ENCODE measurements at places on chromosomes 13 and 19. TPM values are rescaled to one million over a fixed set of nuclear protein-coding genes. Genes with fewer than 3 reads are reported as not detected.
A peak's percentile ranks its signal among the peaks of the same experiment; 100 is the strongest.

GRCh38 chr13:98509271-98510155, 67.4 kb downstream of the STK24 start:
- no peaks in the 10 kb centered on the region for H3K27me3 ChIP-seq
- peaks cover 45% of the 10 kb centered on the region for H3K4me1 ChIP-seq
- DNase-seq, result peak; percentile 31

- DNase-seq, result no peak
- H3K4me1 ChIP-seq, result peaks cover 27% of the 10 kb centered on the region
- H3K36me3 ChIP-seq, result no peaks in the 10 kb centered on the region
- H3K27ac ChIP-seq, result no peak overlapping the region
These were observed 1.1 kb downstream of the LNX2 start for GRCh38 chr13:27619093-27619727.

DNA sequence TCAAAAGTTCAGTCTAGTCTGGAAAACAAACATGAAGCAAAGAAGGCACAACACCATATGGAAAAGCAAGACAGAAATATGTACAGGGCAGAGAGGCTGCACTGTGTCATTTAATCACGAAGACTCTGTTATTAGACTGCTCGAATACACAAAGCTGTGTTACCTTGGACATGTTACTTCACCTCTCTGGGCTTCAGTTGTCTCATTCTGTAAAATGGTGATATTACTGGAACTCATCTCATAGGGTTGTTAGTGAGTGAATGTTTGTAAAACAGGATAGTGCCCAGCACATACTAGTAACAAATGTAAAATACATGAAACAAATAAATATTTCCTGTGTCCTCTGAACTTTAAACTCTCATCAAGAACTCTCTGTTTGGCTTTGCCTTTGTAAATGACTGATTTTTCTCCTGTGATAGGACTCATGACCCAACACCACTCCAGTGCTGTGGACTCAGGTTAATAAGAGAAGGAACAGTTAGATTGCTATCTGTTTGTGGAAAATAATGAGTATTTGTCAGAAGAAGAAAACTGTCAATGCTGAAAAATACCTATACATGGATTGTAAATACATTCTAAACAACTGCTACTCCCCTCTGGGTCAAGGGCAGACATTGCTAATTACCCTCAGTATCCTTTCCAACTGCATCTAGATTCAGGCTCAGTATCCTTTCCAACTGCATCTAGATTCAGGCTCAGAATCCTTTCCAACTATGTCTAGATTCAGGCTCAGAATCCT, 62.3 kb downstream of the ZIC5 start:
- peaks cover 10% of the 10 kb centered on the region for H3K27me3 ChIP-seq
- DNase-seq, result no peak
- no peak overlapping the region for H3K27ac ChIP-seq
- H3K4me3 ChIP-seq, result no peak overlapping the region

DNA sequence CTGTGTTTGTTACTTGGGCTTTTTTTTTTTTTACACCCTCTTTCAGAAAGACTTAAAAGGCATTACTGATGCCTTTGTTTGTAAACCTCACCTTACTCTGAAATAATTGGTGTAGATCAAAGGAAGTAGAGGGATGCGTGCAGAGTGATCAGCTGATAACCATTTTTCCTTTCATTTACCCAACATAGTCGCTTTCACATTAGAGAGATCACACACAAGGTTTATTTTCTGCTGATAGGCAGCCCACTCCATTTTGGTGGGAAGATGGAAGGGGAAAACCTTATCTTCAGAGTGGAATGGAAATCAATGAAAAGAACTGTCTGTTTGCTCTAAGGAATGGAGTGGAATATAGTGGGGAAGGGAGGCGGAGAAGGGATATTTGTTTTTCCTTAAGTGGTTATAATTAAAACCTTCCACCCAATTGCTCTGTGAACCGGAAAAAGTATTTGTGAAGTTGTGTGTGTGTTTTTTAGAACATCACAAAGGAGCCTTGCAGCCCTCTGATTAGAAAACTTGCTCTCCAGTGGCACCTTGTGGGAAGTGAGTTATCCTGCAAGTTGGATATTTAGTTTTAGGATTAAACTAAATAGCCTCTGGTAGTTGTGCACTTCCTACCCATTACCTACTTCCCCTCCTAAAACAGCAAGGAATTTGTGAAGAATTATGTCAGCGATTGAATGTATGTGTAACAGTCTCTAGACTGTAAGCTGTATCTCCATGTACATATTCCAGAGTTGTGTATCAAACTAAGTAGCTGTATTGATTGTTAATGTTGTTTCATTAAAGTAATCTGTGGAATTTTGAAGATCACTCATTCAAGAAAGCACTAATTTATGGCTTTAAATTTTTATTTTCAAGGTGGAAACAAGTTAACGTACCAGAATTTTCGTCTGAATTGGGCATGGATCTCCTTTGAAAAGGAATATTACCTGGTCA, 76.8 kb downstream of the FREM2 start:
- H3K4me1 ChIP-seq, result no peaks in the 10 kb centered on the region
- no peak overlapping the region for H3K4me3 ChIP-seq
- H3K27ac ChIP-seq, result no peak overlapping the region

DNA sequence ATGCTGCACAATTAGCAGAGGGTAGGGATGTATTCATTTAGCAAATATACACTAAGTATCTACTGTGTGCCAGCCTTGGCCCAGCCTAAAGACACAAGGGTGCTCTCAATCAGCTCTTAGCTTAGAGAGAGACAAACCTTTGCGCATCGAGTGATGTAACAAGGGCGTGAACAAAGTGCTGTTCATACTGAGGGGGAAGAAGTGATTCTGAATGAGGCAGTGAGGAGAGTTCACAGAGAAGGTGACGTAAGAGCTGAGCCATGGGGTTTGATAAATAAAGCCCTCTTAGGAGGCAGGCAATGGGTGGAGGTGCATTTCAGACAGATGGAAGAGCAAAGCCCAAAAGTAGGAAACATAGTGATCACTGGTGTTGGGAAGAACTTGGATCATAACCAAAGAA, 68.5 kb downstream of the FLT1 start:
- H3K27me3 ChIP-seq, result no peaks in the 10 kb centered on the region
- no peak for DNase-seq
- no peaks in the 10 kb centered on the region for H3K36me3 ChIP-seq

- DNase-seq, result peak; percentile 72
- H3K4me1 ChIP-seq, result peaks cover 58% of the 10 kb centered on the region
- H3K4me3 ChIP-seq, result peak overlapping the region; percentile 88
- H3K36me3 ChIP-seq, result peaks cover 4% of the 10 kb centered on the region
These were observed 708 bp upstream of the ERCC1 start for GRCh38 chr19:45424191-45425058.

DNA sequence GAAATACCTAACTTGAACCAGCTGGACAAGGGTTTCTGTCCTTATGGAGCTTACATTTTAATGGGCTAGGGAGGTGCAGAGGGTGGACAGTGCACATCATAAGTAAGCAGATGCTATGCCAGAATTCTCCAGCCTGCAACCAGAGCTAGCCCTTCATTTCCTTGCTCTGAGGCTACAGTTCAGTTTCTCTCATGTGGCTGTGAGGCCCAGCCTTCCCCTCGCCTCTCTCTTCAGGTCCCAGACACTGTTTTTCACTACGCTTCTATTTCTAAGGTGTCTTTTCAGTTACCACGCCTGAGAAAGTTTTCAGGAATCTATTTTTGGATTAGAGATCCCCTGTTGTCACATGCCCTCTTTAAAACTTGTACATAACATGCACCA, 141.9 kb downstream of the PCCA start:
- no peak overlapping the region for H3K27ac ChIP-seq
- H3K4me1 ChIP-seq, result no peaks in the 10 kb centered on the region
- no peak for DNase-seq
- no peaks in the 10 kb centered on the region for H3K36me3 ChIP-seq

Gene CGB3
- not detected for total RNA-seq

DNA sequence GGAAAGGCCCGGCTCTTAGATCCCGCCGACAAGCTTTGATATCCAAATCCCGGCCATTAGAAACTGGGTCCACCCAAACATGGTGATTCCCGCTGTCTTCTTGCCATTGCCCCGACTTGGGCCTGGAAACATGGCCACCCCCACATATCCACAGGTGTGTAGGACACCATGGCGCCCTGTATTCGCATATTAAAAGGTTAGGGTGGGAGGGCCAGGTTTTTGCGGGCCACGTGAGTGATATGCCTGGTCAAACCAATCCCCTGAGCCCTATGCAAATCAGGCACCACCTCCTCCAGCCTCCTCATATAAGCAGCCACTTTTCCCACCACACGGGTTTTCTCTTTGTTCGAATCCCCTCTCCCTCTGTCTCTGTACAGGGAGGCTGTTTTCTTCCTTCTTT, 766.4 kb downstream of the UQCRFS1 start:
- no peaks in the 10 kb centered on the region for H3K4me1 ChIP-seq
- H3K27ac ChIP-seq, result no peak overlapping the region
- H3K27me3 ChIP-seq, result no peaks in the 10 kb centered on the region
- DNase-seq, result no peak

DNA sequence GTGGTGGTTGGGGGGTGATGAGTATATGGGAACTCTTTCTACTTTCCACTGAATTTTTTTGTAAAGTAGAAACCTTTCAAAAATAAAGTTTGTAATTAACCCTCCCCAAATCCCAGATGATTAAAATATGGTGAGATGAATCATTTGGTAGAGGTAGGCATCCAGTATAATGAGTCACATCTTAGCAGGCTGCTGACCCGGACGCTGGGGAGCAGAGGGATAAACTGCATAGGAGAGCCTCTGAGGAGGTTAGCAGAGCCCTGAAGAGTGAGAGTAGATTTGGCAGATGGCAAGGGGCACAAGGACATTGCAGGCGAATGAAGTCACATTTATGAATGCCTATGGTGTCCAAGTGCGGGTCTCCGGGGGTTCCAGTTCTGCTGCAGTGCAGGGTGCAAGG, 293.8 kb downstream of the FGF9 start:
- no peaks in the 10 kb centered on the region for H3K36me3 ChIP-seq
- no peak overlapping the region for H3K27ac ChIP-seq
- no peaks in the 10 kb centered on the region for H3K4me1 ChIP-seq
- no peak for DNase-seq

- no peaks in the 10 kb centered on the region for H3K27me3 ChIP-seq
- peak within 1 kb of the TSS; percentile 50 for H3K4me3 ChIP-seq
- H3K4me1 ChIP-seq, result no peaks in the 10 kb centered on the region
- no peak for DNase-seq
These were observed at the start of gene MATK for GRCh38 chr19:3785938-3786824. MATK (minus strand) TSS chr19:3786381; CDS start chr19:3785135, 1,246 bp downstream.

- no peak overlapping the region for H3K27ac ChIP-seq
- no peak overlapping the region for H3K4me3 ChIP-seq
- no peaks in the 10 kb centered on the region for H3K4me1 ChIP-seq
These were observed 453.6 kb upstream of the PRR20A start for GRCh38 chr13:56687131-56687530.

- no peak overlapping the region for H3K27ac ChIP-seq
- H3K4me3 ChIP-seq, result no peak overlapping the region
- no peaks in the 10 kb centered on the region for H3K4me1 ChIP-seq
- DNase-seq, result no peak
- H3K36me3 ChIP-seq, result no peaks in the 10 kb centered on the region
- H3K27me3 ChIP-seq, result no peaks in the 10 kb centered on the region
These were observed 112.1 kb upstream of the SOX1 start for GRCh38 chr13:111954661-111955411.

Gene YJEFN3
- 7.9 TPM for total RNA-seq

GRCh38 chr13:30392681-30393045, 29.6 kb upstream of the UBE2L5 start:
- H3K4me3 ChIP-seq, result no peak overlapping the region
- H3K36me3 ChIP-seq, result no peaks in the 10 kb centered on the region
- H3K4me1 ChIP-seq, result peaks cover 4% of the 10 kb centered on the region
- H3K27ac ChIP-seq, result no peak overlapping the region
- H3K27me3 ChIP-seq, result no peaks in the 10 kb centered on the region

GRCh38 chr19:610071-610800, 20.6 kb downstream of the HCN2 start:
- no peaks in the 10 kb centered on the region for H3K36me3 ChIP-seq
- no peak overlapping the region for H3K27ac ChIP-seq
- H3K4me3 ChIP-seq, result peak overlapping the region; percentile 32
- no peaks in the 10 kb centered on the region for H3K4me1 ChIP-seq
- H3K27me3 ChIP-seq, result no peaks in the 10 kb centered on the region
- DNase-seq, result no peak

Gene RASAL3
- 4.1 TPM for total RNA-seq

Gene KHSRP
- 111 TPM for total RNA-seq

GRCh38 chr13:94351292-94351990, 128.0 kb downstream of the DCT start:
- no peak overlapping the region for H3K27ac ChIP-seq
- H3K4me1 ChIP-seq, result no peaks in the 10 kb centered on the region
- no peak for DNase-seq
- H3K4me3 ChIP-seq, result no peak overlapping the region

Gene CACNG8
- total RNA-seq, result not detected

Gene C19orf67
- not detected for total RNA-seq

Gene ZGLP1
- 5.3 TPM for total RNA-seq

- no peaks in the 10 kb centered on the region for H3K36me3 ChIP-seq
- H3K4me1 ChIP-seq, result peaks cover 5% of the 10 kb centered on the region
- H3K27ac ChIP-seq, result no peak overlapping the region
- no peak overlapping the region for H3K4me3 ChIP-seq
- DNase-seq, result no peak
These were observed 5.0 kb downstream of the FOSB start for GRCh38 chr19:45472563-45473366.

Gene CDX2
- not detected for total RNA-seq

Measured in thoracic aorta (tissue), 2 donors.